HFFc6 (cell line): ENCODE measurements at places on chromosomes 5 and 9.

DNA sequence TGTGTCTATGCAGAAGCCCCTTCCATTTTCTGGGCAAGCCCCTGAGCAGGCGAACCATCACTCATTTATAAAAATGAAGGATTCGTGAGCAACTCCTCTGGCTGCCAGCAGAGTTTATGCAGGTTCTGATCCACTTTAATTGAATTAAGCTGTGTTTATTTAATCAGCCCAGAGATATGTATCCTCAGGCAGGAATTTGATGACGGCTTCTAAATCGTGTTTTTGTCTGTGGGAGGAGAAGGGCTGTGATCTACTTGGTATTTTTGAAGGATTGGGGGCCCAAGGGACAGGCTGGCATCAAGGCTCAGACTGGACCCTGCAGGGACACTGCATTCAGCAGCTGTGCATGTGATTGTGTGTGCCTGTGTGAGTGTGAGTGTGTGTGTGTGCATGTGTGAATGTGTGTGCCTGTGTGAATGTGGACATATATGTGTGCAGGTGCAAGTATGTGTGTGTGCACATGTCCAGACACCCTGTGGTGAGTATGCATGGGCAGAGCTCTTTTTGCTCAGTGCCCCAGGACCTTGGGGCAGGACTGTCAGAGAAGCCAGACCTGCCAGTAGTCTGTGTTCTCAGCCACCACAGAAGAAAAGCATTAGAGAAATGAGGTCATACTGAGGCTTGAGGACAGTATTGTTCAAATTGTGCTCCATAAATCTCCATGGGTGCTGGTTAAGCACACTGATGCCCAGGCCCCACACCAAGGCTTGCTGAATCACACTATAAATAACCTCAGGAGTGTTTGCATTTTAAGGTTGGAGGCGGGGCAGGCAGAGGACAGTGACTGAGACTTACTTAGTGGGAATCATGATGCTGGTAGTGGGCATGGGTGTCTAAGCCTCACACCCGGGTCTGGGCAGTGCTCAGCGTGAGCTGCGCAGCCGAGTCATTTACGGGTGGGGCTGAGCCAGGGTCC lies 164.0 kb downstream of the CARTPT start:
- H3K4me1 ChIP-seq: peaks cover 35% of the 10 kb centered on the region
- peak overlapping the region; percentile 53 for H3K27ac ChIP-seq
- H3K36me3 ChIP-seq: no peaks in the 10 kb centered on the region
- DNase-seq: peak; percentile 64
- peak overlapping the region; percentile 48 for H3K4me3 ChIP-seq
- H3K27me3 ChIP-seq: peaks cover 20% of the 10 kb centered on the region

DNA sequence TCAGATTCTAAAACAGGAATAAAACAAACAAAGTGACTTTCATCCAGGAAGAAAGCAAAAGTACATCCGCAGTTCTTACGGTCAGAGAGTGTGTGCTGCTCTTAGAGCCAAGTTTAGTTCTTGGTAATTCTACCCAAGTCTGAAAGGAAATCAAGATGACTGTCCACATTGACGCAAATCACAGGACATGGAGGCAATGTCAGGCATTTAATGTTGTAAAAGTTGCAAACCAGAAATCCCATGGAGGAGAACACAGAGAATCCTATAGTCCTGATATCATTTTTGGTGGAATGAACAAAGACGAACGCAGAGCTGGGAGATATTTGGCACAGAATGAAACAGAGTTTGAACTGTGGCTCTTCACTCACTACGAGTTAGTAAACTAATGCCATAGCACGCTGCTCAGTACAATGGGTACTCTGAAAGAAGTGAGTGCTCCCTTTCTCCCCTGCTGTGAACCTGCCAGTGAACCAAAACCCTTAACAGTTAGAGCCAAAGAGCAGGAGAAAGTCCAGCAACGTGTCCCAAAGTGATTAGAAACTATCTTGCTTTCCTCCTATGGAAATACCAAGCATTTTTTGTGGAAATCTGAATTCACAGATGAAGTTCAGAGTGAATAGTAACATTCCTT lies 74.3 kb downstream of the MUSK start:
- peak overlapping the region; percentile 95 for H3K27ac ChIP-seq
- no peaks in the 10 kb centered on the region; the same call in 1 of the 2 replicates for H3K27me3 ChIP-seq
- peaks cover 29% of the 10 kb centered on the region for H3K36me3 ChIP-seq
- peaks cover 83% of the 10 kb centered on the region for H3K4me1 ChIP-seq

DNA sequence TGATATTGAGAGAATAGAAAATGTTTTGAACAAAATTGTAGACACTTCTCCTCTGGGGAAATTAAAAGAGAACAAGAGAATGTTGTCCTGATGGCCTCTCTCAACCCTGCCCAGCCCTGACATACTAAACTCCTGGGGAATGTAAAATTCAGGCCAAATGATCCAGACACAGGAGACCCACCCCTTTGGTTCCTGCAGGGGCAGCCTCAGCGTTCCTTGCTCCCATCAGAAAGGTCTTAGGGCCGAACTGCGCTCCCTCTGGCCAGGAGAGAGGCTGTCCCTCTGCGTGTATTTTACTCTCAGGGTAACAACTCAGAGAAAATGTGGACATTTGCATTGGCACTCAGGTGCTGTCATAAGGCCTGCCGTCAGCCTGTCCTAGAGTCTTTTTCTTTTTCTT lies 616.3 kb upstream of the KLF4 start:
- DNase-seq: no peak
- no peaks in the 10 kb centered on the region; the same call in 1 of the 2 replicates for H3K27me3 ChIP-seq
- no peaks in the 10 kb centered on the region for H3K4me1 ChIP-seq
- no peak overlapping the region for H3K27ac ChIP-seq
- no peak overlapping the region for H3K4me3 ChIP-seq

GRCh38 chr5:15620501-15620900 lies 120.5 kb downstream of the FBXL7 start:
- H3K27ac ChIP-seq: peak overlapping the region; percentile 95
- peaks cover 18% of the 10 kb centered on the region for H3K36me3 ChIP-seq
- no peaks in the 10 kb centered on the region for H3K27me3 ChIP-seq
- H3K4me1 ChIP-seq: peaks cover 49% of the 10 kb centered on the region

DNA sequence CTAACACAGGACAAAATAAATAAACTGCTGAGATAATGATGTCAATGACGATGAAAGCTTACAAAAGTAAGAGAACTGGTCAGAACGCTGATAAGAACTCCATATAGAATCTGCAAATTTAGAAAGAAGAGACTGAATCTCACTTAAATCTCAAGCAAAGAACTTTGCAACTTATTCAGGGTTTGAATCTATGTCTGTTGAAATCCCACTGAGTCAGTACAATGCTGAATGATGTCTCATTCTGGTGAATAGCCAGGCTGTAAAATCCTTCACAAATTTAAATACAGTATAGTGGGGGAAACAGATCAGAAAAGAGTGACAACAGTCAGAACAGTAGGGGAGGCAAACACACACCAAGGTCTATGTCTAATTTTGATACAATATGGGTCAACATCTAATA lies 38.9 kb upstream of the NR3C1 start:
- no peaks in the 10 kb centered on the region for H3K36me3 ChIP-seq
- peaks cover 33% of the 10 kb centered on the region for H3K4me1 ChIP-seq
- peaks cover 2% of the 10 kb centered on the region; the same call in 1 of the 2 replicates for H3K27me3 ChIP-seq

- H3K4me1 ChIP-seq: no peaks in the 10 kb centered on the region
- H3K4me3 ChIP-seq: no peak overlapping the region
- no peak overlapping the region for H3K27ac ChIP-seq
- peaks cover 16% of the 10 kb centered on the region; the same call in 1 of the 2 replicates for H3K36me3 ChIP-seq
Measured at GRCh38 chr5:131570757-131571156, 64.3 kb downstream of the RAPGEF6 start.

DNA sequence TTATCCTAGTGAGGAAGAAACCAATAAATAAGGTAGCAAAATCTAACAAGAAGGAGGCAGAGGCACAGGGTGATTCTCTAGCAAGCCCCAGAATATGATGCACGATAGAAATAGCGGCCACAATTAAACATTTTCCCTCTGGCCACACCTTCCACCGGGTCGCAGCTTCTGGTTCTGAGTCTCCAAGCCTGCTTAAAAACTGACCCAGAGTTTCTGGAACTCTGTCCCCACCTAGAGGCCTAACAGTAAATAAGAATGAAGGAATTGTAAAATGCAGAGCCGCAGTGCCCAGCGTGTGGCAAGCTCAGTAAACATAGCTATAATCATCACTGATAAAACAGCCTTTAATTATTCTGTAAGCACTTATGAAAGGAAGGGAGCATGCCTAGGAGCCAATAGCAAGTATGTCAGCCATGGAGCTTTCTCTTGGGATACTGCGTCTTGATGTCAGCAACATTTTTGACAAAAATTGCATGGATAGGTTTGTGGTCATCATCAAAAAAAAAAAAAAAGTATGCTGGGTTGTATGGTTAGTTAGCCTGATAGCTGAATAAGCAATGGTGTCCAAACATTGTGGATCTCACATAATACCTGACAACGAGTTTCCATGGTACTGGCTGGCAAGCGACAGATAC lies 465.5 kb downstream of the DNAH5 start:
- H3K27ac ChIP-seq: no peak overlapping the region
- H3K4me3 ChIP-seq: no peak overlapping the region
- DNase-seq: peak; percentile 17
- H3K27me3 ChIP-seq: peaks cover 11% of the 10 kb centered on the region
- H3K4me1 ChIP-seq: peaks cover 14% of the 10 kb centered on the region

GRCh38 chr5:155455791-155456514 lies 442.4 kb downstream of the KIF4B start:
- H3K27me3 ChIP-seq: no peaks in the 10 kb centered on the region
- no peaks in the 10 kb centered on the region for H3K4me1 ChIP-seq
- H3K27ac ChIP-seq: no peak overlapping the region
- no peaks in the 10 kb centered on the region for H3K36me3 ChIP-seq
- no peak for DNase-seq
